Eye (tissue), 1 donor: ENCODE measurements at places on chromosomes 1 and 21.

DNA sequence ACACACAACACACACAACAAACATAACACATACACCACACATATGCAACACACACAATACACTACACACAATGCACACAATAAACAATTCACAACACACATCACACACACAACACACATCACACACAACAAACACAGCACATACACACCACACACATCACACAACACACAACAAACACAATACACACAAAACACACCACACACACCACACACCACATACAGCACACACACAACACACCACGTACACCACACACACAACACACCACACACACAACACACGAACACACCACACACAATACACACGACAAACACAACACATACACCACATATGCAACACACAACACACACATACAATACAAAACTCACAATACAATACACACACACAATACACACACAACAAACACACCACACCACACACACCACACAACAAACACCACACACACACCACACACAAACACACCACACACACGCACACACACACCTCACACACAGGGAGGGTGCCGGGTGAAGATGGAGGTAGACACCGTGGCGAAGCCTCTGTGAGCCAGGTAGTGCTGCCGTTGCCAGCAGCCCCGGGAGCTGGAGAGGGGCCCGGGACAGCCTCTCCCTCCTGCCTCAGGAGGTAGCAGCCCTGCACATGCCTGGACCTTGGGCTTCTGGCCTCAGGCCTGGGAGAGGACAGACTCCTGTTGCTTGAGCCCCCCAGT, 30.4 kb upstream of the C1orf174 start:
- no peak for DNase-seq

DNA sequence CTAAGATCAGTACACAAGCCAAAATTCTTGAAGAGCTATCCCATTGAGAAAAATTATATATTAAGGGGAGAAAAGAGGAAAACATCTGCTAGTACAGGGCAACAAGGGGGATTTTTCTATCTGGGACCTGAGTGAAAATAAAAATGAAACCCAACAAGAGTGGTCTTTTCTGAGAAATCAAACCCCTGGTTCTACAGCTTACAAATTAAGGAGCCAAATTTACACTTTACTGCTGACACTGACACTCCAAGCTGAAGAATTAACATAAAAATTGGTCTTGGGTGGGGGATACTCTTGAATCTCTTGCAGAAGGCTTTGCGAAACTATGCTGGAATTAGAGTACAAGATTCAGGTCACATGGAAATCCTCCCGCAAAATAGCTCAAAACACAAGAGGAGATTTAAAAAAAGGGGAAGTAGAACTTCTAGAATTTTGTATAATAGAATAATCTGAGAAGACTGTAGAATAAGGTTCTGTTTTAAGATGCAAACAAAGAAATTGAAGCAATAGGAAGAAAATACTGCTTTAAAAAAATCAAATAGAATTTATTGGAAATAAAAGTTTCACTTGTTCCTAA, 32.1 kb upstream of the HSPA13 start:
- DNase-seq = no peak

DNA sequence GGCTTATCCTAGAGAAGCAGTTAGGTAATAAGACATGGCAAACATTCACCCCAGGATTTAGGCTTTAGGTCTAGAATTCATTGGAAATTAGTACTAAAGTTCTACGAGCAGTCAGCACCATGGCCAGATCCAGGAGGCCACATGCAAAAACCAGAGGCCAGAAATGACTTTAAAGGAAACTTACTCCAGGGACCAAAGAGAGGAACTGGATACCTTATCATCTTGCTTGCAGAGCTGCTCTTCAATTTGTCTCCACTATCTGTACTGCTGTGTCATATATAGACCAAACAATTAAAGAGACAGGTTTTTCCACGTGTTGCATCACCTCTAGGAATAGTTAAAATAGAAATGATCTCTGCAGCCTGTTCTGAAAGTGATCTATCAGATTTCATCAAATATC, 127.8 kb downstream of the LMX1A start:
- peak; percentile 41 for DNase-seq

DNA sequence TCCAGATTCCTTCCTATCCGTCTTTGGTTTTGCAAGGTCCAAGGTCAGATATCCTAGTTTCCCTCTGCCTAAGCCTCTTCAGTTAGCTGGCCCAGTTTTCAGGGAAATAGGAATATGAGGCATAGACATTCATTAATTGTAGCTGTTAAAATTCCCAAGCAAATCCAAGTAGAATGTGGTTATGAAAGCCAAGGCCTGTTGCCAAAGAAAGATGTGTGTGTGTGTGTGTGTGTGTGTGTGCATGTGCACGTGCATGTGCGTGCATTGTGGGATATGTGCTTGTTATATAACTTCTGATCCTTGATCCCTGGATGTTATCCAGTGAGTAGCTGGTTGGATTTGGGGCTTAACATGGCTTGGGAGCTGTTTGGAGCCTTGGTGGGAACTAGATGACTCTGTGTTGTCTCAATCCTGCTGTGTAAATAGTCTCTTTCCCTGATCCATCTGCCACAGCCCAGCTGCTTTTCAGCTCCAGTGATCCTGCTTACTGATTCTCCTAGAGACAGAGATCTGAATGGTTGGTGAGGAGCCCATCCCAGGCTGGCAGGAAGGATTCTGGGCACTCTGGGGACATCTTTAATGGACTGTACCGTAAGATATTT, 70.6 kb upstream of the GCLM start:
- peak; percentile 75 for DNase-seq
